SIG-M5 (cell line): ENCODE measurements at places on chromosomes 5 and 9.

DNA sequence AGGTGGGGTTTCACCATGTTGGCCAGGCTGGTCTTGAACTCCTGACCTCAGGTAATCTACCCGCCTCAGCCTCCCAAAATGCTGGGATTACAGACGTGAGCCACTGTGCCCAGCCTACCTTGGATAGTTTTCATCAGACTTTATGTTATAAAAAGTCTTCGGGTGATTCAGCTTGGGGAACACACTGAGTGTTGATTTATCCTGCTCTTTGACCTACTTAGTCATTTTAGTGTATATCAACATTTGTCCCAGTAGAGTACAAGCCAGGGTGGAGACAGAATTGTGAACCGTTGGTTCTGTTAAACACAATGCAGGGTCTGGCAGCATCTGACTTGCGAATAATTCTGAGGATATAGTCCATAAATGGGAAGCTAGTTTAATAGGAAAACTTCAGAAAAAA lies 39.7 kb downstream of the NFX1 start:
- no peak for DNase-seq

GRCh38 chr9:93115486-93116071 lies 18.5 kb downstream of the NINJ1 start:
- no peak for DNase-seq

DNA sequence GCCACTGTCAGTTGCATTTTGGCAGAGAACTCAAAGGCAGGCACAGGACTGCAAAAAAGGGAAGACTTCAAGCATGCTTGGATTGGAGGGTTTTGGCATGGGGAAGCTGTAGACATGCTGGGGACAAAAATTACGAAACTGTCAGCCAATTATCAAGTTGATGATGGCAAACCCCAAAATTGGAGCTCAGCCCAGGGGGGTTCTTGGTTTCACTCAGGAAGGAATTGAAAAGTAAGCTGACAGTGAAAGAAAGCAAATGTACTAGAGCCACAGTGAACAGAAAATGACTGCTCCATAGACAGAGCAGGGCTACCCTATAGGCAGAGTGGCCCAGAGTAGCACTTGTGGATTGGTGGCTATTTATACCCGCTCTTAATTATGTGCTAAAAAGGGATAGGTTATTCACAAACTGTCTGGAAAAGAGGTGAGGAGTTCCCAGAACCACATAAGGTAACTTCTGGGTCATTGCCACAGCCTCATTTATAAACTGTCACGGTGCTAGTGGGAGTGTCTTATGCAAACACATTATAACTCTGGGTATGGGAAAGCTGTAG lies 14.6 kb upstream of the CFAP95 start:
- DNase-seq = no peak

DNA sequence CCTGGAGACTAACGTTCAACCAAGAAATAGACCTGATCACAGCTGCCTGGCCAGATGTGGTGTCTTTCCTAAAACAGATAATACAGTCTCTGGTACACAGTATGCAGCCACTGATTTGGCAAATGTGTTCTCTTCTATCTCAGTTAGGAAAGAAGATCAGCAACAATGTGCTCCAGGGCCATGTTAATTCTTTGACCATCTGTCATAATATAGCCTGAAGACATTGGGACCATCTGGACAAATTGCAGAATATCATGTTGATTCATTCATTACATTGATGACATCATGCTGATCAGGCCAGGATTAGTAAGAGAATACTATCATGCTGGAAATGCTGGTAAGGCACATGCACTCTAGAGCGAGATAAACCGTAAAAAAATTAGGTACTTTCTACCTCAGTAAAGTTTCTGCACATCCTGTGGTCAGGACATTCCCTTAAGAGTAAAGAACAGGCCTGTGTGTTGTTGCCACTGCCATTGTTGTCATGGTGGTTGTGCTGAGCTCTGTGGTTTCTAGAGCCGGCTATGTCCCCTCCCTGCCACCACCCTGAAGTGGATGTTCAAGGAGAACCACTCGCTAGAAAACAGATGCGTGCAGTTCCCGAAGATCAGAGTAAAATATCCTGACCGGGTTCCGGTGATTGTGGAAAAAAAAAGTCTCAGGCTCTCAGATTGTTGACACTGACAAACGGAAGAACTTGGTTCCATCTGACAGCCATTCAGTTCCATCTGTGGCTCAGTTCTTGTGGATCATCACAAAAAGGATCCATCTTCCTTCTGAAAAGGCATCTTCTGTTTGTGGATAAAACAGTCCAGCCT lies 6.4 kb upstream of the JMY start:
- no peak for DNase-seq

GRCh38 chr5:72040513-72040912 lies 66.8 kb upstream of the MAP1B start:
- no peak for DNase-seq
